Endothelial cell of umbilical vein (primary cell): ENCODE measurements at places on chromosomes 5 and 9. TPM values are rescaled to one million over a fixed set of nuclear protein-coding genes. Genes with fewer than 3 reads are reported as not detected.

Gene EQTN
- total RNA-seq = not detected in 2 replicates

- H3K4me1 ChIP-seq = peaks cover 10% of the 10 kb centered on the region
- no peaks in the 10 kb centered on the region for H3K27me3 ChIP-seq
- DNase-seq = no peak
- no peak overlapping the region for H3K4me3 ChIP-seq
- H3K36me3 ChIP-seq = no peaks in the 10 kb centered on the region
These were observed 58.8 kb upstream of the ERCC6L2 start for GRCh38 chr9:95816716-95817115.

GRCh38 chr5:464446-464842, 21.5 kb downstream of the EXOC3 start:
- no peak for DNase-seq
- no peak overlapping the region for H3K4me3 ChIP-seq
- peaks cover 5% of the 10 kb centered on the region for H3K36me3 ChIP-seq
- H3K27me3 ChIP-seq = no peaks in the 10 kb centered on the region

- H3K4me3 ChIP-seq = peak overlapping the region; percentile 64
- peak overlapping the region; percentile 34 for H3K27ac ChIP-seq
- no peaks in the 10 kb centered on the region for H3K36me3 ChIP-seq
- peak; percentile 56 for DNase-seq
- peaks cover 47% of the 10 kb centered on the region for H3K4me1 ChIP-seq
These were observed 113.0 kb upstream of the PCA3 start for GRCh38 chr9:76651119-76651705.

DNA sequence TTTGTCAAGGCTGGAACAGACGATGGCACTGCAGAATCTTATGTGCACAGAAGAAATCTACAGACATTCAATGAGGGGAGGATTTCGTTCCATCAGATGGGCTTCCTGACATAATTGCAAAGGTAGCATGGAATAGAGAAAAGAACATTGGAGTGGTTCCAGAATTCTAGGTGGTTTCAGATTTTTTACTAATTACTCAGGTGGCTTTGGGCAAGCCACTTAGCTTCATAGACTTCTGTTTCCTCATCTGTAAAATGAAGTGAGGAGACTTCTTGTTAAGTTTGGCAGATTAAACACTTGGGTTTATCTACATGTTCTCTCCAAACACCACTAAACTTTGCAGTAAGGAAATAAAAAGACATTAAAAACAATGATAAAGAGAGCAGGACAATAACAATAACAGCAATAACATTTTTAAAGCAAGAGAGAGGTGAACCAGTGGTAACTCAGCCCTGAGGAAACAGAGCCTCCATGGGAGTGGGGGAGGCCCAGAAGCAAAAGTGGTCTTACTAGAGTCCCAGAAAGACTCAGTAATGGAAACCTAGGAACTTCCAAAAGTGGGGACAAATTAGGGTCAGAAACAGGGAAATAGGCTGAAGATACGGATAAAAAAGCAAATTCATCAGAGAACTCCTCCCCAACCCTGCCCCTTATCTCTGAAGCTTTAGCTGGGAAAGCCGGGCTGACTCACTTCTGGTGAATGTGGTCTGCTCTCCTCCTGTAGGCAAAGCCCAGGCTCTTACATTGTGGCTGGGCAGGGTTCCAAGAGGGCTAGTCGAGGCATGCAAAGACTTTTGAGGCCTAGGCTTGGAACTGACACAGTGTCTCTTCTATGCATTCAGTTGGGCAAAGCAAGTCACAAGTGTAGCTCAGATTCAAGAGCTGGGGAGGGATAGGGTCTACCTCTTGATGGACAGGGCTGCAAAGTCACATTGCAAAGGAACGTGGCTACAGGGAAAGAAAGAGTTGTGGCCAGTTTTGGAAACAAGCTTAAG, 11.8 kb upstream of the ACTBL2 start:
- H3K4me3 ChIP-seq = no peak overlapping the region
- peak overlapping the region; percentile 92 for H3K27ac ChIP-seq
- H3K36me3 ChIP-seq = no peaks in the 10 kb centered on the region
- H3K27me3 ChIP-seq = no peaks in the 10 kb centered on the region
